ENCODE measurements at places on chromosomes 6 and 20.

GRCh38 chr6:158174514-158174913, 6.4 kb downstream of the GTF2H5 start:
- no peak for DNase-seq

DNA sequence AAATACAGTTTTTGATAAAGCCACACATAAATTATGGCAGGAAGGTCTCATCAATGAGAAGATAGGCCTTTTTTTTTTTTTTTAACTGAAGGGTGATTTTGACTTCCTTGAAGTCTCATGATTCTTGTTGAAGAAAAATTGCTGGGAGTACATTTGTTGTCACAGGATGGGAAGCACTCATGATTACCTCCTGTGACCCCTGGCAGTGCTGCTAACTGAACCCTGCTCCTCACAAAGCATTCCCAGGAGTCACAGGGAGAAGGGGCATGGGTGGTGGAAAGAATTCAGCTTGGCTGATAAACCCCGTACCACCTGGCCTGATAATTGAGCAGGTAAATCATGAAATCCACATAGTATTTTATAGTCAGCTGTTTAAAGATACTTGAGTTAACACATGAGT, 86.9 kb downstream of the CD109 start:
- DNase-seq, result no peak

GRCh38 chr20:14288341-14289330, 48.8 kb downstream of the FLRT3 start:
- no peak for DNase-seq

DNA sequence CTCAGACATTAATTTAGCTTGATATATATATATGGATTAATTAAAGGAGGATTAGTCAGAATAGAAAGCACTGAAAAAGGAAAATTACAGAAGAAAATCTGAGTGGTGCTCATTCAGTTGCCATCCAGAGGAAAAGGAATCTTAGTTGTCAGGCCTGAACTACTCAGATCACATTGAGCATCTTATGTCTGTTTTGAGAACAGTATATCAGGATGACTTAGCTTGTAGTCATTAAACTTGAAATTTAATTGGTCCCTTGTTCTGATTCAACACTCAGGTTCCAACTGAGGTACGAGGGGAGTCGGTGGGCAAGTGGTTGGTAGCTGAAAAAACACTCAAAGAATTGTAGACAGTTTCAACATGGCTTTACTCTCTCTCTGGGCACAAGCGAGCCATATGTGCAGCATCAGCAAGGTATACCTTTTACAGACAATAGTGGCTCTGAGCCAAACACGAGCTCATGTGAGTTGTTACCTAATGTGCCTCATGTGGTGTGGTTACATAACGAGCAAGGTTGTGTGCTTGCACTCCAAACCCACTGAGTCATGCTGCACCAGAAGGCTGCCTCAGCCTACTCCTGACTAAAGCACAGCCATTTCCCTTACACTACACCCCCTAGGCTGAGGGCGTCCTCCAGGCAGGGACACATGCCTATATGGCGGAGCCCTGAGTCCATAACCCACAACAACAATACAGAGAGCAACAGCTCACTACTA, 73.0 kb upstream of the HMGN3 start:
- no peak for DNase-seq

DNA sequence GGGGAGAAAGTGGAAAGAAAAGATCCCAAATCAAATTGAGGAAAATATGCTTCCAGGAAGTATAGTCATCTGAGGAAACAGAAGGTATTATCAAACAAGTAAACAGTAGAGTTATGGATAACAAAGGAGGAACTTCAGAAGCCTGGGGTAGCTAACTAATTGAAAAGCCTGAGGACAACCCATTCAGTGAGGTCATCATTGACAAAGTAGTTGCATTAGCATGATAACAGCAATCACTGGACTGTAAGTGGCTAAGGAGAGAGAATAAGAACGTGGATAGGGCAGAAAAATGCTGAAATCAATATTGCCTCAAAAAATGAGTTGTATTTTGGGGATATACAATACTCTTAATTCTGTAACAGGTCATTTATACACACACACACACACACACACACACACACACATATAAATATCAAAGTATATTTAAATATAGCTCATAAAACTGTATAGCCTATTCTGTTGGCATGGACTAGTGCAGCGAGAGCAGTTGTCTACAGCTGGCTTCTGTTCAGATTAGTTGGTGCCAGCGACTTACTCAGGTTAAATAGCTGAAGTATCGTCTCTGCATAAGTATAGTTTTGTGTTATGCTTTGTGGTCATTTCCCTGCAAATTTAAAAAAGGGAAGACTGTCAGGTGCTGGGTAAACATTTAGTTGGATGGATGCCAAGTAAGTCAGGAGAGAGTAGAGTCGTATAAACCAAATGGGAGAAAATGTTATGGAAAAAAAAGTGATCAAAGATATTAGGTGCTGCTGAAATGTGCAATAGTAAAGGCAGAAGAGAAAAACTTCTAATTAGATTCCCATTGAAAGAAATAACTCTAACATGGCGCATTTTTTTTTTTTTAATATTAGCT, 33.8 kb upstream of the CTAGE9 start:
- DNase-seq, result no peak

GRCh38 chr20:56179051-56179450, 69.5 kb upstream of the MC3R start:
- no peak for DNase-seq

DNA sequence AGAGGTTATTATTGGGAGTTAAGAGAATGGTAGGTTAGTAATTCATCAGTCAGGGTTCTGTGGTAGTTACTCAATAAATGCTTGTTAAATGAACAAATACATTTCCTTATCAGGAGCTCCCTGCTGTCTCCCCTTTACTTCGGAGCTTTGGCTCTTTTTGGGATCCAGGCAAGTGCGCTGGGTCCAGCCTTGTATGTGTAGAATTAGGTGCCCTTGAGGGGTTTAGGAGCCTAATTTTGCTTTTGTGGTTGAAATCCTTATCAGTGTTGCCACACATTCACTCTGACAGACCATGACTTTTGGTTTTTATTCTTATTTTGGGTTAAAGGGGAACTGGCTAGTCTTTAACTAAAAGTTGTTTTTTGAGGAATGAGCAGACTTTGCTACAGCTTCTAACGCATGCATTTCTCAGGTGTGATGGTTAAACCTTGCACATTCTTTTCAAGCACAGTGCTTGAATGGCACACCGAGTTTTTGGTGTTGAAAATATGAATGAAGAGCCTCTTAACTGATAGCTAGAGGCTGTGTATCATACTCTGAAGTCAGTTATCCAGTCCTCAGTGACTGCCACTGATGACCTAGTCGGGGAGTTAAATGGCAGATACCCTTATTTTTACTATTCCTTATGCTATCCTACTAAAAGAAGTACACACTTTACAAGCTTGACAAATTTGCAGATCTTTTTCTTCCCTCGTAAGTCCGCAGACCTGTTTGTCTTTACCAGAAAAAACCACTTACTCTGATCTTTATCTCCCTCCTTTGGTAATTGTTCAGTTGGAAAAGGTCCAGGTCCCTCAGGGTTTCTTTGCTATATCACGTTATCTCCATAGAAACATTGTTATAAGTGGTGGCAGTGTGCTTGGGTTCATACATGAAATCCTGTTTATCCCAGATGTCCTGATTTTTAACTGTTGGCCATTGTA, 50.7 kb upstream of the PLCG1 start:
- peak; percentile 6 for DNase-seq

- no peak for DNase-seq
Observed at GRCh38 chr6:142414462-142415250, 112.8 kb downstream of the ADGRG6 start.

DNA sequence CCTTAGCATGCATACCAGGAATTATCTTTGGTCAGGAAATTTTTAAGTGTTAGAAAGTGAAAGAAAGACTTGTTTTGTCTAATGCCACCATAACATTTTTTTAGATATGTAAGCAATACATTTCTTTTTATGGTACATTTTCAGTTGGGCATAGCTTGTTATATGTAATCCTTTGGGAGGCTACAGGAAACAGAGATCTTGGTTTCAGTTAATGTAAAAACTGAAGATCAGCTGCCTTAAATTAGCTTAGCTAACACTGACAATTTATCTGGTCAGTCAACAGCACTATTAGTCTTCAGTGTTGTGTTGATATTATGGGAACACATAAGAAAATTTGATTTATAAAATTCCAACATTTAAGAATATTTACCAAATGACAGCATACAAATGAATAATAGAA, 78.6 kb upstream of the SMIM8 start:
- no peak for DNase-seq

DNA sequence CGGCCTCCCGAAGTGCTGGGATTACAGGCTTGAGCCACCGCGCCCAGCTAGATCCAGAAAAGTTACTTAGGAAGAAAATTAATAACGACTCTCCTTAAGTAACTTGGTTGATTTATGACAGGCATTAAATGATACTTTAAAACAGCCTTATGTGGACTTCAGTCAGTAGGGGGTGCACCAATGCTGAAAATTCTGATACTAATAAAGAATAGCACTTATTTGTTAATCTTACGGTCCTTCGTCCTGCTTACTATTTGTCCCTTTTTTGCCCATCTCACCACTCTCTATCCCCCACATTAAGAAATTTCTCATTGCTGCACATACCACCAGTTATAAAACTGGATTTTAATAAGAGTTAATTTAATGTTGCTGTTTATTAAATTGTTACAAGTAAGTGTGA, 12.7 kb upstream of the PRELID3B start:
- DNase-seq, result no peak

GRCh38 chr6:126722411-126722810, 382.5 kb downstream of the CENPW start:
- DNase-seq, result no peak

DNA sequence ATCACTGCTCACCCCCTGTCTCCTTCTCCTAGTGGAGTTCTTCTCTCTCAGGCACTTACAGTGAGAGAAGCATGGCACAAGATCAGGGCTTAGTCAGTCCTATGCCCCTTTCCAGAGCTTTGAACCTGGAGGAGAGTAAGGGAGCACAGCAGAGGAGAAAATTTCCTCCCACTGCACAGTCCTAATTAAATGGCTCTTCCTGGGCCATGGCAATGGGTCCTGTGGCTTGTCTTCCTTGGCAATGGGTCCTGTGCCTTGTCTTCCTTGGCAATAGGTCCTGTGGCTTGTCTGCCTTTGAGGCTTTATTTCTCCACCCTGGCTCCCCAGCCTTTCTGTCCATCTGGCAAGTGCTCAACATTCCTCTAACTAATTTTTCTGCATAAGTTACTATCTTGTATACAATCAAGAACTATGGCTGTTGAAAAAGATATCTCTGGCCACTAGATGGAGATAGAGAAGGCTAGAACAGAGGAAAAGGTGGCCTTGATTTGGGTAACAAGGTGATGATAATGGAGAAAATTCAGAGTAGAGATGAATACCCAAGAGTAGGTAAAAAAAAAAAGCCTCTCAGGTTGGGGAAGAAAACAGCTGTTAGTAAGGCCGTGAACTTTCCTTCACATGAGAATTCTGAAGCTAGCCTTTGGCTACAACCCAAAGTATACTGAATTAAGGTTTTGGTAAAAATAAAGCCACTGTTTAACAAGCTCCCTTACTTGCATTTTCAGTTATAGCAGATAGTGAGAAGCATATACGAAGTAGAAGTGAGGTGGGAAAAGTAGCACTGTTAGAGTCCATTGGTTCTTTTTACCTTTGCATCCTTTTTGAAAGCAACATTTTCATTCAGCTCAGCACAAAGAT, 504.9 kb downstream of the DOK5 start:
- no peak for DNase-seq

GRCh38 chr20:4688305-4688704, 33.4 kb upstream of the PRND start:
- no peak for DNase-seq

DNA sequence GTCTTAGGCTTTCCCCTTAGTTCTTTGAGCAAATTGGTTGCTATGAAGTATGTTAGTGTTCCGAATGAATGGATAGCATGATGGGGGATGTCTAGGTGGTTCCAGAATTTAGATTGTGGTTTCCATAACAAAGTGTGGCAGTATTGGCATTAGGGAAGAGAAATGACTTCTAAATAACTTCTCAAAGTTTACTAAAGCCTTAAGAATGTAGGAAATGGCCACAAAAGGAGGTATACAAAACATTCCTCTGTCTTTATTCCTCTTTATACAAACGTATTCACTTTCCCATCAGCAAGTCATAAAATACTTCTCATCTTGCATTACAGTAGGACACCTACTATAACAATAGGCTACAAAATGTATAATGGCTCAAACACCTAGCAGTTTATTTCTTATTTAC, 279.6 kb downstream of the ESR1 start:
- no peak for DNase-seq

DNA sequence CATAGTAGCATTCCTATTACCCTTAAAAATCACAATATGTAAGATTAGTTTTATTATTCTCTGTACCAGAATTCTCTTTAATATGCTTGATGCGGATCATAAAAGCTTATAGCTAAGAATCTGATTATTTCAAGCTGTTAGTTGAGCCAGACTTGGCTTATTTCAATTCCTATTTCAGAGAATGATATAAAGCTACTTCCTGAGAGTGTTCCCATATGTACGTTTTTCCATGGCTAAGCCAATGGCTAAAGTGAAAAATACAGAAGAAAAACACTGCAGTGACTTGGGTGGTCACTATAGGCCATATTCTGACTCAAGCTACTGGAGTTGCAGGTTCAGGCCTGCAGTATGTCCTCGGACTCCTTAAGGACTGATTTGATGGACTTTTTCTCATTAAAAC, 97.9 kb upstream of the EEF1E1 start:
- DNase-seq, result no peak

DNA sequence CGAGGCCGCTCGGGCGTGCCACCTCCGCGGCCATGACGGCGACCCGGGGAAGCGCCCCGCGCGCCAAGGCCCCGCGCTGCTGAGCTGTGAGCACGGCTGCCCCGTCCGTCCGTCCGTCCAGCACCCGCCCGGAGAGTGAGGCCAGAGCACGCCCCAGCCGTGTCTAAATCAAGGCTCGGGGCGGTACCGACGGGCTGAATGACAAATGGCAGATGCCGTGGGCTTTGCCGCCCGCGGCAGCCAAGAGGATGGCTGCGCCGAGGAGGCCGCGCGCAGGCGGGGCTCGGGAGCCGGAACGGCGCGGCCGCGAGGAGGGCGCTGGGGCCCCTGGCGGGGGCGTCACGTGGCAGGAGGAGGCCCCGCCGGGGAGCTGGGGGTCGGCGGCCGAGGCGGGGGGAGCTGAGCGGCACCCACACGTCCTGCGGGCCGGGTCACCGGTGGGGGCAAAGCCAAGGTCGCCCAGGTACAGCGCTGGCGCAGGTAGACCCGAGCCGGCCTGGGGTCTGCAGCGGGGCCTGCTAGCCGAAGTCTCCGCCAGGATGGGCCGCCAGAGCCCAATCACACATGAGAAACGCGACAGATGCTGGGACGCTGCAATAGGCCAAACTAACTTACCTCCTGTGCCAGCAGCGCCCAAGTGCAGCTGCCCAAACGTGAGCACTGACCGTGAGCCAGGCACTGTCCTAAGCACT, at the start of gene PLAGL1:
PLAGL1 (minus strand) TSS at position 140 of the 692 bp plus-strand sequence. CDS start 60,123 bp downstream, outside the sequence.
- no peak for DNase-seq

DNA sequence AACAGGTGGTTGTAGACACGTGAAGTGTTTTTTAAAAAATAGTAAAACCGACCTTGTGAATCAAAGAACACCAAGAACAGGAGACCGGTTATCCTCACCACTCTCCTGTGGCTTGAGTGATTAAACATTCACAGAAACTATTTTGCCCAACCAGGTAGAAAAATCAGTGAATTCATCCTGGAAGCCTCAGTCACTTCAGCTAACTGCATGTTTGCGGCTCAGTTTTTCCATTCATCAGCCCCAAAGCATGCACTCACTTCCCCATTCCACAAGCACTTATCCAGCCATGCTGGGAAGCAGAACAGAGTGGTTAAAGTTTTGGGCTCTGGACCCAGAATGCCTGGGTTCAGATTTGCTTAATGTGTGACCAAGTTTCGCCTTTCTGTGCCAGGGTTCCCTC, 2.4 kb downstream of the LRRN4 start:
- DNase-seq, result no peak

All from NCI-H524 treated with DMSO at 0.1 percent for 48 hours (cell line).